ENCODE measurements at places on chromosomes 1 and 21.

DNA sequence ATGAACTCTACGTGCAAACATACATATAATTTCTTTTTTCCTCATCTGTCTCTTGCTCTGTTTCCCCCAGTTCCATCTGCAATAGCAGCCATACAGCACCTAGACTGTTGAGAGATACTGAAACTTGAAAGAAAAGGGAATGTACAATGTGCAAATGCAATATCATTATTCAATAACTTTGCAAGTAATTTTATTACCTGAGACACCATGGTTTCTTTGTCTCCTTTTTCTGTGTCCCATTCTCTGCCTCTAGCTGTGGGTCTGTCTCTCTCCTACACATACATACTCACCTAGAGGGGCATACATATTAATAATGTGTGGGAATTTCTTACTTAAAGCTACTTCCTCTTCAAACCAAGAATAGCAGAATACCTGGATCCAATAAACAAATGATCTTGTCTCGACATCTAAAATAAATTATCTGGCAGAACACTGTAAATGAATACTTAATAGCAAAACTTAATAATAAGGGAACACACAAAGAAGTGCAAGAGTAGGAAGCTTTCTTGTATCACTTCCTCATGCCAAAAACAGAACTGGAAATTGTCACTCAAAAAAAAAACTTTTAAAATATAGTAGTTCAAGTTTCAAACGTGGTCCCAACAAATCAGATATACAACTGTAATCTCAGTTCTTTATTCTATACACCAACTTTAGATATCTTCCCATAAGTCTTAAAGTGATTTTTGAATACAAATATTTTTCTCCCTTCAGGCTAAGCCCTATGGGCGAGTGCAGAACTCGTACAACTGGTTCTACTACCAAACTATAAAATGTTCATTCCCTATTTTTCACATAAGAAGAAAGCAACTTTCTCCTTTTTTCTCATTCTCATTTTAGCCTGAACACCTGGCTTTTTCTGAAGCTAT is 194.6 kb downstream of the NRIP1 start:
- no peak for DNase-seq

DNA sequence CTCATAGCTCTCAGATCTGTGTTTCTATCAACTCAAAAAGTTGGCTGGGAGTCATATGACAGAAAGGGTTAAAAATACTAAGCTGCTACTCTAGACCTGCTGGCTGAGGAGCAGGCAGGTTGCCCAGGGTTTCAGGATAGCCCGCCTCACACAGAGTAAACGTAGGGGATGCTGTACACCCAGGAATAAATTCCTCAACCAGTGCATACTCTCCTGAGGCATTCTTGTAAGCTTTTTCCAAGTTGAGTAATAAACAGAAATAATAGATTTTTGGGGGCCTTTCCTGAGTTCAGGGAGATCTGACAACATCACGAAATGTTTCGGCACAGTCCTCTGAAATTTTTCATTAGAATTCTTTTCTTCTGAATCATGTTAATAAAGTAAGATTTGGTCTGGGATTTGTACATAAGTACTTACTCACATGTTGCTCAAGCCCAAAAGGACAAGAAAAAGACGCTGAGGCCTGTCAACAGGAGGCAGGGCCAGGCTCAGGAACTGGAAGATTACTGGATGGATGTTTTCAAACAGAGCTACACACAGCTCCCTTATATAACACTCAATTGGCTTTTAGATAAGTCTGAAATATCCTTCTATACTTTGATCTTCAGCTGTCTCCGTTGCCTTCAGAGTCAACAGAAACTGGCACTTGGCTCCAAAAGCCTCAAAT is 41.0 kb downstream of the TGFBR3 start:
- no peak for DNase-seq

DNA sequence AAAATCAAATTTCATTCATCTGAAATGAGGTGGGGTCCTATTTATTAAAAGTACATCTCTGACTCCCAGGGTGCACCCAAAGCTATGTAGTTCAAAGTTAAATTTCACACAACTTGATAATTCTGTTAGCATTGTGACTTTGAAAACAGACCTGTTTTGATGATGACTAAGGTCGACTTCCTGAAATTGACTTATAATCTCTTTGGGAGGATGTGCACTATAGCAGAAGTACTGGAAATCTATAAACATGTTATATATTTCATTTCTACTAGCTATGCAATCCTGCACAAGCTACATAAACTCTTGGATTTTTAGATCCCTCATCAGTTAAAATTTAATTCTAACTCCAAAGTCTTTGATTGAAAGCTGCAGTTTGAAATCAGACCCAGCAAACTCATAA is 507.6 kb downstream of the NEGR1 start:
- no peak for DNase-seq

DNA sequence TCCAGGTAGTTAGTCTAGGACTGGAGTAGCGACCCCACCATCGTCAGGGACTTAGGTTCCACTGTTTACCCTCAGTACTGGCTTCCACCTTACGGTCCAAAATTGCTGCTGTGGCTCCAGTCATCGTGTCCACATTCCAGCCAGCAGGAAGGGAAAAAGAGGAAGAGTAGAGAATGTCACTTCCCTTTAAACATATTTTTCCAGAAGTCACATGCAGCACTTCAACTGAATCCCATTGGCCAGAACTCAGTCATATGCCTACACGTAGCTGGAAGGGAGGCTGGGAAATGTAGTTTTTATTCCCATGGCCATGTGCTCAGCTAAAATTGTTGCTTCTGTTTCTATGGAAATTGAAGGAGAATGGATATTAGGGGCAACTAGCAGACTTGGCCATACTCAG is 84.1 kb upstream of the SELENON start:
- DNase-seq: no peak

- no peak for DNase-seq
Observed at GRCh38 chr1:5887349-5887970, 104.8 kb downstream of the NPHP4 start.

DNA sequence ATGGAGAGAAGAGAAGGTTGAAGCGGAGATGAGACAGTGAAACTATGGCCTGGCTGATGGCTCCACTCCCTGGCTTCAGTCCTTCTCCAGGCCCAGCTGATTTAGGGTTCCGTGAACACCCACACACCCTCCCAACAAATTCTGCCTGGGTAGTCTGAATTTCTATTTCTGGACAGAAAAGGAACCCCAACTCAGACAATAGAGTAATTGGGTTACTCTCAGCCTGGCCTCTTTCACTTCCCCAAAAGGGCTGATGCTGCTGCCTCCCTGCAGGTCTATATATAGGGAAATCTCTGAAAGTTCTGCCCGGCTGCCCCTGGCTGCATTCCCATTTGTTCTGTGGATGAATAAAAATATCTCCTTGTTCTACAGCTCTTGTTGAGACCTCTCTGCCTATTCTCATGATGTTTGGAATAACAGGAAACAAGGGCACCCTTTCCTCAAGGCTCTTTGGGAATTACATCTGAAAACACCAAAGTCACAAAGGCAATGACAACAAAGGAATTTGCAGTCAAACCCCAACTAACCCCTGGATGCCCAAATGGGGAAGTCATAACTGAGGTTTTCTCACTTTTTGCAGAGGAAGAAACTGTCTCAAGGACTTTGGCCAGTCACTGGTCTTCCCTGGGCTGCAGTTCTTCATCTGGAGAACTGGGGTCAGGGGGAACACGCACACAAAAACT is 11.4 kb upstream of the ZSCAN20 start:
- DNase-seq: no peak

Measured in NT2/D1 (cell line).